ENCODE measurements at places on chromosomes 13 and 19.

- no peak for DNase-seq
Measured at GRCh38 chr13:38624822-38625221, 62.1 kb upstream of the FREM2 start.

DNA sequence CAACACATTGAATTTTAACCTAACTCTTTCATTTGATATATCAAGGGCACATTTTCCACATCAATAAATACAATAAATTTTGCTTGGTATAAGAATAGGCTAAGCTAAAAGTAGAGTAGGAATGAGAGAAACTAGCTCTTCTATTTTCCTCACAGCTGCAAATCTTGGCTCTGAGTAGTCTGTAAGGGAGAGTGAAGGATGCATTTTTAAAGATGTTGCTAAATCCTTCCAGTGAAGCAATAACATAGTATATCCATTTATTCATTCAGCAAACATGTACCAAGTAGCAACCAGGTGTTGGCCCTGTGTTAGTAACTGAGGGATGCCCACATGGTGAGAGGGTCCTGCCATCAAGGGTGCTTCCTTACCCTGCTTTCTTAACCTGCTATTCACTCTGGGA is 799.9 kb downstream of the PCDH9 start:
- no peak for DNase-seq

- DNase-seq, result no peak
Measured at GRCh38 chr19:19109601-19110000, 28.7 kb downstream of the TMEM161A start.

DNA sequence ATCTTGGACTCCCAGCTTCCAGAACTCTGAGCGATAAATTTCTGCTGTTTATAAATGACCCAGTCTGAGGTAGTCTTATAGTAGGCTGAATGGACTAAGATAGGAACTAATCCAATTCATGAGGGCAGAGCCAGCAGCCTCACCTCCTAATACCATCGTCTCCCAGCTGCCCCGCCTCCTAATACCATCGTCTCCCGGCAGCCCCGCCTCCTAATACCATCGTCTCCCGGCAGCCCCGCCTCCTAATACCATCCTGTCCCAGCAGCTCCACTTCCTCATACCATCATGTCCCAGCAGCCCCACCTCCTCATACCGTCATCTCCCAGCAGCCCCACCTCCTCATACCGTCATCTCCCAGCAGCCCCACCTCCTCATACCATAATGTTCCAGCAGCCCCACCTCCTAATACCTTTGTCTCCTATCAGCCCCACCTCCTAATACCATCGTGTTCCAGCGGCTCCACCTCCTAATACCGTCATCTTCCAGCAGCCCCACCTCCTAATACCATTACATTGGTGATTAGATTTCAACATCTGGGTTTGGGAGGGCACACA is 2.4 kb upstream of the ARGLU1 start:
- DNase-seq, result peak; percentile 92

DNA sequence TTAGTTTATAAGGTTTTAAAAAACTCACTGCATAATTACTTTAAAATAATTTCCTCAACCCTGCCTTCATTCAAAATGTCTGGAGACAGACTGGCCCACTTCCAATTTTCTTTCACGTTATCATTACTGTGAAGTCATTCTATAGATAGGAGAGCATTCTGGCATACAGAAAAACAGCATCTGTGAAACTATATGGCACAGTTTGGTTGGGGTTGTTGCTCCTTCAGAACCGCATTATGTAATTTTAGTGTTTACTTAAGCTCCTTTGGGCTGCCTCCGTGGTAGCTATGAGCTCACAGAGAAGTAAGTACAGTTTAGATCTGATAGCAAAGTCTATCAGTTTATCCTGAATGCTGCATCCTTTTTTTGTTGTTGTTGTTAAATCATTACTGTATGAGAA is 104.3 kb downstream of the KCNRG start:
- DNase-seq, result no peak

Data from dermis blood vessel endothelial cell (primary cell).